ENCODE measurements at places on chromosomes 5 and 9.

DNA sequence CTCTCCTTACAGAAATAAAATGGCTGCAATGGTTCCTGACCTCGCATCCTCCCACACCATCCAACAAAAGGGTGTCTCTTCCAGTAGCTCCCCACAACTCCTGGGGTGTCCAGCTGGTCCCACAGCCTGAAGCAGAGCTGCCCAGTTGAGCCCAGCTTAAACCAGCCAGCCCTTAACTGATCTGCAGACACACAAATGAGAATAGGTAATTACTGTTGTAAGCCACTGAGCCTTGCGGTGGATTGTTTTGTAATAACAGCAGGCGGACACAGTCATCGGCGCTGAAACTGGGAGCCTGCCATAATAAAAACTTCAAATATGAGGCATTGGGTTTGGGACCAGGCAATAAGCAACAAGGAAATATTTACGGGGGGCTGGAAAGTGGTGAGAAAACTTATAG lies 10.4 kb upstream of the ZBTB43 start:
- no peak for DNase-seq

GRCh38 chr9:14092344-14092743 lies 221.6 kb downstream of the NFIB start:
- DNase-seq: no peak

GRCh38 chr9:376115-376514 lies 161.4 kb downstream of the DOCK8 start:
- no peak for DNase-seq

- no peak for DNase-seq
Measured at GRCh38 chr9:137459601-137460362, 648 bp upstream of the NSMF start.

DNA sequence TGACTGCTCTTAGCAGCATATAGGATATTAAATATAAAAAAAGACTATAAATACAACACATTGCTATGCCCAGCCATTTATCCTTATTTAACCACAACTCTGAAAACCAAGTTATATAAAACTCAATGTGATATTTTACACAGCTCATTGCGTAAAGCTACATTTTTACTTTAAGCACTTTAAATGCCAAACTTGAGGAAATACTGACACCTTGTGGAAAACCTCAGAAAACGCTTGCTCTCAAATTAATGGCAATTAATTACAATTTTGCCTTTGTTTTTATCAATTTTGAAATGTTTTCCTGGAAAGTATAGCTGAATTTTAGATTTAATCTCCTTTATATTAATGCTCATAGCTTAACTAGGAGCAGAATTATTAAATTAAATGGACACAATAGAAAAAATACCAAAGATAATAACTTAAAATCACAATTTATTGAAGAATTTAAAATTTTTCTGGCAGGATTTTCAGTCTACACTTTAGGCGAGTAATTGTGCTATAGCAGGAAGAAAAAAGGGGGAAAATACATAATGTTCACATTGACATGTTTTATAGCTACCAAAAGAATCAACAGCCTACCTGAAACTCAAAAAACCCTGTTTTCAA lies 25.2 kb upstream of the PLAC8L1 start:
- DNase-seq: peak; percentile 52

- DNase-seq: no peak
Measured at GRCh38 chr5:62082370-62082801, 223.6 kb upstream of the KIF2A start.

DNA sequence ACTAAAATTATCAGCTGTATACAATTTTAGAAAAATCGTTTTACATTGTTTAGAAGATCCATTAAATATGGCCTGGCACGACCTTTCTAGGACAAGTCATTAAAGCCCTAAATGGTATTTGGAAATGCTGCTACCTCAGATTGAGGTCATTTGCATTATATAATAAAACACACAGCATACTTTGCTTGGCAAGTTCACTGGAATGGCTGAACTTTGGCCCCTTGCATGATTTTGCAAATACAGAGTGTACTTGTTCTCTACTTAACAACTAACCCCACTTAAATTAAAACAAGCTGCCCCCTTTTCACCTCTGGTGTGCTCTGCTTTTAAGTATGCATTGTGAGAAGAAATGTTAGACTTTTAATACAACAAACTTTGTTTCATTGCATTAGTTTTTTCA lies 860.1 kb downstream of the PTPRD start:
- peak; percentile 56 for DNase-seq

DNA sequence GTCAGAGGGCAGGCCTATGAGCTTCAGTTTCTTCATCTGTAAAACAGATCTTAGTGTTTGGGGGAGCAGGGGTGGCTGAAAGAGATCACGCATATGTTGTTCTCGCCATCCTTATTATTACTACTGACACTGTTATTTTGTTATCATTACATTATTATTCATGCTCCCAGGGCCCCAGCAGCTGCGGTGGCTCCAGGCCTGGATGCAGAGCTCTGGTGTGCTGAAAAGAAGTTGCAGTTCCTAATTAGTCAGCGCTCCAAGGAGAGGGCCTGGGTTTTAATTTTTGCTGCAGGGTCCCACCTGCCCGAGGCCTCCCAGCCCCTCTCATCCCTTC lies 19.5 kb downstream of the CXXC5 start:
- DNase-seq: peak; percentile 52

DNA sequence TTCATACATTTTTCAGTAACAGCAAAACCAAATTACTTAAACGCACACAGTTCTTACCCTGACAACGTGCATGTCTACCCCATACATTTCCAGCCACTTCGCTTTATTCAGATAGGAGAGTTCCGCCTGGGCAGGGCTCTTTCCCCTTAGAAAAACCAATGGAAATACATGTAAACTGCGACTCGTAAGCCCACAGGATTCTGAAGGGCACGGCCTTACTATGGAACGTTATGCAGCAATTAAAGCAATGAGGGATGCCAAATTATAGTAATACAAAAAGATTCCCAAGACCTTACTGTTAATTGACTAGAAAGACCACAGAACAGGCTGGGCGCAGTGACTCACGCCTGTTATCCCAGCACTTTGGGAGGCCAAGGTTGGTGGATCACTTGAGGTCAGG lies 64.5 kb downstream of the EPB41L4B start:
- DNase-seq: no peak

DNA sequence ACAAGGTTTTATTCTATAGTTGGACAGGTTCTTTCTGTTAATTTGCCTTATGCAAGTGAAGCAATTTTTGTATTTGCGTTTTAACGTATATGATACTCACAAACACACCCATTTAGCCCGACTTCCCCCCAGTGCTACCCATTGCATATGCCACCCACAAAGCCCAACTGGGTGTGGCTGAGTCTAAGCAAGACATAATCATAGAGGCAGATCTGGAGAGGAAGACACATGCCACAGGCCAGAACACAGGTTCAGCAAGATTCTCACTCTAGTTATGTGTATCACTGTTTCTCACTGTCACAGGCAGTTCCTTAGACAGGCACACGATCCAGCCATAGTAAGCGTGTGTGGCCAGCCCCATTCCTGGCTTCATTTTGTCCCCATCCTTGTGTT lies 29.0 kb upstream of the PUM3 start:
- no peak for DNase-seq

GRCh38 chr5:79612667-79613198 lies 492 bp downstream of the TENT2 start:
- DNase-seq: no peak

GRCh38 chr9:105443121-105443520 lies 4.7 kb upstream of the FSD1L start:
- no peak for DNase-seq

DNA sequence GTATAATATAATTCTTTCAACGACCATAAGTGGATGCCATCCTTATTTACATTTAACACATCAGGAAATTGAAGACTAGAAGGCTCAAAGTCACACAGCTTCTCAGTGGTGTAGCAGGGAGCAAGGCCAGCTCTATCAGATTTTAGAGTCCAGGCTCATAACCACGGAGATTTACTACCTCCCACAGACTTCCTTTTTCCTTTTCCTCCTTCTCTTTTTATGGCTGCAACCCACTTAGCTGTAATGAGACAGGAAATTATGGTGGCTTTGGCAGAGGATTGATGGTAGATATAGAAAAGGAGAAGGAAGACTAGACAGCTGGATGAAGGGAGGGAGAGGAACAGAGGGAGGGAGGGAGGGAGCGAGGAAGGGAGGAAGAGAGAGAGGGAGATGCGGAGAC lies 47.4 kb downstream of the SPEF2 start:
- DNase-seq: peak; percentile 3

GRCh38 chr5:144088206-144089064 lies 82.0 kb downstream of the YIPF5 start:
- peak; percentile 90 for DNase-seq

- DNase-seq: no peak
Measured at GRCh38 chr5:9655641-9656040, 25.5 kb upstream of the TAS2R1 start.

GRCh38 chr5:21791304-21791703 lies 1061.8 kb downstream of the CDH12 start:
- no peak for DNase-seq

DNA sequence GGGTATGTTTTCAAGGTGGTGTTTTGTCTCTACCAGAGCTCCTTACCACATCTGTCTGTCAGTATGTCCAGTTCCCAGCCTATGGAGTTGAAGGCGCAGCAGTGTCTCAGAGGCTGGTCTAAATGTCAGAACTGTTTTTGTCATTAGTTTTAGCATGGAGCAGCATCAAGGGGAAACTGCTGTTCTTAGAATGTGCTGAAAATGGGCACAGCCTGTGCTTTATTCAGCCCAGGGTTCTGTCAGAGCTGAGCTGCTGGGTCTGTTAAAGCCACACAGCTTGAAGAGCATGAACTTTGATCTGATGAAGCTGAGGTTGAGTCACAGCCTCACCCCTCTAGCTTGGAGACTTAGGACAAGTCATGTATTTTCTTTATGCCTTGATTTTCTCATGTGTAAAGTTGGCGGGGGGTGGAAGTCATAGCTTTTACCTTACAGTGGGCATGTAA lies 71.9 kb downstream of the RALGPS1 start:
- DNase-seq: peak; percentile 70

GRCh38 chr5:92674321-92674720 lies 906.7 kb downstream of the NR2F1-AS1 start:
- DNase-seq: no peak

DNA sequence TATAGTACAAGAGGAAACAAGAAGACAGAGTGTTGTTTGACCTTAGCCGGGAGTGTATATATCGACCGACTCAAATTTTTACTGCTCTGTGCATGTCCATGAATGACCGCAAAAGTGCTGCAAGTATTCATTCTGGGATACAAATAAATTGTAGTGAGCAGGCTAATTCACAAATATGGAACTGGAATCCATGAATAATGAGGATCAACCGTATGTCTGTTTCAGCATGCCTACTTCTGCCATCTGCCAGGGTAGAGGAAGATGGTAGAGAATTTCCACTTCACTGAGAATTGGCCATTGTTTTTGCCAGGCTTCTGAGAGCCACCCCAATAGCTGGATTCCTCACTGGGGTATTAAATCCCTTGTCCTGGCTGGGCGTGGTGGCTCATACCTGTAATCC lies 8.5 kb upstream of the RALGPS1 start:
- DNase-seq: no peak

GRCh38 chr9:126207256-126207655 lies 119.4 kb upstream of the MVB12B start:
- DNase-seq: no peak

DNA sequence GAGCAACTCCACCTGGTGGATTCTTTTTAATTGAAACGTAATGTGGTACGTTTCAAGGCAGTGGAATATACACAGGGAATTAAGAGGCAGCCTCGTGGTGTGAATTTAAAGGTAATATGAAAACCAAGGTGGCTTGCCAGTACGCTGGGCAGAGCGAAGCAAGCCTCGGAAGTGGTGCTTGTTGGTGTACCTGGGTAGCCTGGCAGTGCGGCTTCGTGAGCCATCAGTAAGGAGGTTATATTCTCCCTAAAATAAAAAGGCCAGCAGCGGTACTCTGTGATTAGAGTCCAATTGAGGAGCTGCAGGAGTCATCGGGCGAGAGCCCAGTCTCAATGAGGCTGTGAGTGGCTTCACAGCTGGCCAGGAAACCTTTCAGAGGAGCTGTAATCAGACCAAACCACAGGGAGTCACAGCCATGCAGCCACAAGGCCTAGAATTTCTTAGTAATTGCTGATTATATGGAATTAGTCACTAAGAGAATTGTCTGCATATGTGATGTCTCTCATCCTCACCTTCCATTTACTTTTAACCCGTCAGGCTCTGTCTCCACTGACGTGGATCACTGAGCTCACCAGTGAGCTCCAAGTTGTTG lies 57.7 kb downstream of the DCP2 start:
- no peak for DNase-seq

GRCh38 chr5:172768573-172769341 lies 2.2 kb downstream of the DUSP1 start:
- no peak for DNase-seq

DNA sequence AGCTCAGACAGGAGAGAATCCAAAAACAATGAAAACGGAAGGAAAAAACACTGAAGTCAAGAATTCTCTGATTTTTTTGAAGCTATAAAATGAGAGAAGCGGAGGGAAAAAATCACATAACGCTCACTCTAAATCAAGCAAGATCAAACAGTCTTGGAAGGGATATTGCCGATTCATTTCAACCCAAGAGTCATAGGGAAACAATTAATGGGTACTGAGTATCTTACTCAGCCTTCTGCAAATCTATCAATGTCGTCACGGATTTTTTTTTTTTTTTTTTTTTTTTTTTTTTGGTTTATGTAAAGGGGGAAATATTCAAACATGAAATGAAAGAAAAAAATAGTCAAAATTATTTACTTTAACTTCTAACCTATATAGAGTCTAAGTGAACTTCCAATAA lies 9.5 kb downstream of the MEF2C start:
- DNase-seq: no peak

DNA sequence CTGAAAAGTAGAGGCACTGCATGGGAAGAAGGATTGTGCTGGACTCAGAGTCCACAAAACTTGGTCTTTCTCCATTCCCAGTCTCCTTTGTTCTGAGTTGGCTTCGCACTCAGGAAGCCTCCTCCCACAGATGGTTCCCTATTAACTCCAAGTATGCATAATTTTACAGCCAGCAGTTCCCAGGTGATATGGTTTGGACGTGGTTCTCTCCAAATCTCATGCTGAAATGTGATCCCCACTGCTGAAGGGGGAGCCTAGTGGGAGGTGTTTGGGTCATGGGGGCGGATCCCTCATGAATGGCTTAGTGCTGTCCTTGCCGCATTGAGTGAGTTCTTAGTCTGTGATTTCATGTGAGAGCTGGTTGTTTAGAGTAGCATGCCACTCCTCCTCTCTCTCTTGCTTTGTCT lies 86.6 kb downstream of the FEM1C start:
- DNase-seq: peak; percentile 93

GRCh38 chr9:32589083-32589723 lies 16.2 kb upstream of the NDUFB6 start:
- peak; percentile 80 for DNase-seq

DNA sequence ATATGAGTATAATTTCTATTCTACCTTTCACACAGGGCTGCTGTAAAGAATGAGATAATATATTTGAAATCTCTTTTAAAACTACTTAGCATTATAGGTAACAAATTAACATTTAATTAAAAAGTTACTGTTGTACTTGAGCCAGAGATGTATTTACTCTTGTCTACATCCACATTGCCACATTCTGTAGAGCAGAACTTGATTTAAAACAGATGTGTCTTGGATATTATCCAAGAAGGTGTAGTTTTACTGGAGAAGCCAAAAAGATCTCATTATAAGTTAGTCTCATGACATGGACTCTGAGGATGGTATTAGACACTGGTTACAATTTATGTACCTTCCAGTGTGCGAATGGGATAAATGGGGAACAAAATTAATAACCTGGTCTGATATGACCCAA lies 293.1 kb upstream of the CCNH start:
- peak; percentile 7 for DNase-seq

Data from muscle of leg (tissue), 16 donors.